Activated T-helper 9 cell treated with anti-CD3 and anti-CD28 coated beads, Interleukin-2, amount 50 U/mL, for 16 hours (primary cell): ENCODE measurements at places on chromosomes 2 and 18.

- DNase-seq: no peak
Observed at GRCh38 chr18:12059334-12060181, 34.1 kb upstream of the ANKRD62 start.

DNA sequence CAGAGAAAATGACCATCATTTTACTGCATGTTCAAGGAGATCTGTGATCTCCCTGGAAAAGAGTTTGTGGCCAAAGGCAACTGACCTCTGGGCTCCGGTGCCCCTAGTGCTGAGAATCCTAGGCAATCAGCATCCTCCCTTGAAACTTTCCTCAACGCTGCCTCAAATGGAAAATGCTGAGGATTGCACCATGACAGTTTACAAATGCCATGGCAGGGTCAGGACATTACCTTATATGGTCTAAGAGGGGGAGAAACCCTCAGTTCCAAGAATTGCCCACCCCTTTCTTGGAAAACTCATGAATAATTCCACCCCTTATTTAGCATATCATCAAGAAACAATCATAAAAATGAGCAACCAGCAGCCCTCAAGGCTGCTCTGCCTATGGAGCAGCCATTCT is 48.3 kb downstream of the ALPK2 start:
- no peak for DNase-seq

GRCh38 chr2:43212931-43213330 is 13.5 kb downstream of the ZFP36L2 start:
- no peak for DNase-seq

DNA sequence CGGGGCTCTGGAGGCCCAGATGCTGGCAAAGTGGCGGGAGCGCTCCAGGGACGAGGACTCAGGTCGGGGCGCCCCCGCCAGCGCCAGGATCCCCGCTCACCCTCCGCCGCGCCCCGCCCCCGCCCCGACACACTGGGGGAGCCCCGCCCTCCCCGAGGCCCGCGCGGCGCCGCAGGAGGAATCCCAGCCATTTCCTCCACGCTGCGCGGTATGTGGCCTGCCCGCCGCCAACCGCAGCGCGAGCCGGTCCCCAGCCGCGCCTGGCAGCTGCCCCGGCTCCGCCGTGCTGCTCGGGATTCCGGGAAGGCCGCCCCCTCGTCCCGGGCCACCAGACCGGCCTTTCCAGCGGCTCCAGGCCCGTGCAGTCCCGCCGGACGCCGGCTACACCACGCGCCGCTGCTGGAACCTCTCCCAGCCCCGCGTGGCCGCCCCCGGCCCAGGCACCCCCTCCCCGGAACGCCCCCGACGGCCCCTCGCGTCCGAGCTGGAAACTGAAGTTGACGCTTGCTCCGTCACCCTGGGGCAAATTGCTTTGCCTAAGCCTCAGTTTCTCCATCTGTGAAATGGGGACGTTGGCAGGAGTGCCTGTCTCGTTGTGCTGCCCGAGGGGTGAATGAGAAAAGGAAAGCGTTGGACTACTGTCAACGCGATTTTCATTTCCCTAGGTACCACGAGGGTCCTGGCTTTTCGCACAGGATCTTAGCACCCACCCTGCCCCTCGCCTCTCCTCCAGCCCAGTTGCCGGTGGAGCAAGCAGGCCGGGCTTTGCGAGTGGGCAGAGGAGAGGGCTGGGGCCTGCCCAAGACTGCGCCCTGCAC is 53.6 kb downstream of the PKDCC start:
- peak; percentile 55 for DNase-seq

DNA sequence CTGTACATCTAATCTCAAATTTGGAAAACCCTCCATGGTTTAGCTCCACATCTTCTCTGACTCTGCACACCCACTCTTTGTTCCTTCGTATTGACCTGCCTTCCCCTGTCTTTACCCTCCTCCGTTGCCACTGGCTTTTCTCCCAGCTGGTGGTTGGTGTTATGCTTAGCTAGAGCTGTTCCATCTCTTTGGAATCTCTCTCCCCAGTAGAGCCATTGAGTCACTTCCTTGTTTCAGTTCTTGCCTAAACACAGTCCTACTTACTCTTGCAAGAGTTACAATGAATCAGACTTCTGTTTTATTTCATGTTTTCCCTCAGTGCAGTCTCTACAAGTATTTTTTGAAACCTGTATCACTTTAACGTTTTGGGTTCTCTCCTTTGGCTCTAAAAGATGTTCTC is 263.9 kb downstream of the LTBP1 start:
- DNase-seq: no peak

- no peak for DNase-seq
Observed at GRCh38 chr2:220585241-220585640, 957.8 kb downstream of the SLC4A3 start.

- DNase-seq: no peak
Observed at GRCh38 chr2:86319700-86320580, 17.5 kb downstream of the REEP1 start.

- DNase-seq: peak; percentile 48
Observed at GRCh38 chr18:45722899-45723298, 1.1 kb upstream of the SLC14A1 start.

- DNase-seq: no peak
Observed at GRCh38 chr2:163345795-163346573, 389.8 kb downstream of the FIGN start.

DNA sequence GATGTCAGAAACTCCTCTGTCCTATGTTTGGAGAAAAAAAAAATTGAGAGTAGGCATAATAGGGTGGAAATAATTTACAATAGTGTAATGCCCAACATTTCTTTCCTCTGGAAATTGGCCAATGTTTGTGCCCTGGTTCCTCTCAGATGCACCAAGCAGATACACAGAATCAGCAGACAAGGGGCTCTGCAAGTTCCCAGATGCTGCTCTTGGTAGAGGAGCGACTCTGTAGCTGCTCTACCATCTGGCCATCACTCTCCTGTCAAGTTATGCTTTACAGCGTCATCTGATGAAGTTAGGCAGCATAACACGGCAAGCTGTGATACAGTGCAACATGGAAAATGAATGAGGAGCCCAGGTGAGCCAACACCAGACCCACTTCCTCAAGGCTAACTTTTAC is 1.6 kb downstream of the DYTN start:
- no peak for DNase-seq

DNA sequence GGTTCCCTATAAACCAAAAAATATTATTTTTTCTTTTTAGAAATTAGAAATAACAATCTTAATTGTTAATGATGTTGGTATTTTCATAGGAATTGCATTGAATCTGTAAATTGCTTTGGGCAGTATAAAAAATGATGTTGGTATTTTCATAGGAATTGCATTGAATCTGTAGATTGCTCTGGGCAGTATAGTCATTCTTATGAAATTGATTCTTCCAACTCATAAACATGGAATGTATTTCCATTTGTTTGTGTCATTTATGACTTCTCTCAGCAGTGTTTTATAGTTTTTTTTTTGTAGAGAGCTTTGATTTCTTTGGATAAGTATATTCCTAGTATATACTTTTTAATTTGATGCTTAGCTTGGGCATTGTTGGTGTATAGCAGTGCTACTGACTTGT is 82.0 kb upstream of the NT5C1B start:
- no peak for DNase-seq

- no peak for DNase-seq
Observed at GRCh38 chr18:49811151-49811938, 2.0 kb downstream of the ACAA2 start.

GRCh38 chr2:240343548-240343947 is 91.9 kb upstream of the GPC1 start:
- no peak for DNase-seq
